ENCODE measurements at places on chromosomes 3 and 15.

- no peak for DNase-seq
These were observed 359.9 kb downstream of the LRTM1 start for GRCh38 chr3:54567949-54568348.

GRCh38 chr15:91967935-91968606 lies 114.6 kb downstream of the SLCO3A1 start:
- no peak for DNase-seq

GRCh38 chr3:28124882-28125281 lies 116.5 kb upstream of the CMC1 start:
- DNase-seq, result no peak

GRCh38 chr3:4079339-4080195 lies 223.6 kb upstream of the SETMAR start:
- no peak for DNase-seq

GRCh38 chr3:156382458-156383346 lies 172.2 kb downstream of the SSR3 start:
- DNase-seq, result no peak

All from thoracic aorta (tissue), 2 donors.